Adipocyte (in vitro differentiated cells): ENCODE measurements at places on chromosomes 2 and 18.
A peak's percentile ranks its signal among the peaks of the same experiment; 100 is the strongest.

GRCh38 chr18:58965291-58966004 is 100.8 kb downstream of the ZNF532 start:
- DNase-seq: no peak

- DNase-seq: peak; percentile 32
Observed at GRCh38 chr2:152573168-152573567, 144.1 kb downstream of the PRPF40A start.

DNA sequence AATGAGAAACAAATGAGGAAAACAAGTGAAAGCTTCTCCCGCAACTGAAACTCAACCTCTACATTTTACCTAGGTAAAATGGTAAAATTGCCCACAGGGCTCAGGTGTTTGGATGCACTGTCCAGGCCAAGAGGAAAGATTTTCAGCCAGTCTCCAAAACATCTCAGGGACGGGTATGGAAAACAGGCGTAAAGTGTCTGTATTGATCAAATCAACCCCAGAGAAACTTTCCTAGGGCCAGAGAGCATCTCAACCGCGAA is 361 bp upstream of the HAT1 start:
- DNase-seq: no peak

GRCh38 chr2:239162141-239162821 is 238.5 kb downstream of the HDAC4 start:
- DNase-seq: no peak

DNA sequence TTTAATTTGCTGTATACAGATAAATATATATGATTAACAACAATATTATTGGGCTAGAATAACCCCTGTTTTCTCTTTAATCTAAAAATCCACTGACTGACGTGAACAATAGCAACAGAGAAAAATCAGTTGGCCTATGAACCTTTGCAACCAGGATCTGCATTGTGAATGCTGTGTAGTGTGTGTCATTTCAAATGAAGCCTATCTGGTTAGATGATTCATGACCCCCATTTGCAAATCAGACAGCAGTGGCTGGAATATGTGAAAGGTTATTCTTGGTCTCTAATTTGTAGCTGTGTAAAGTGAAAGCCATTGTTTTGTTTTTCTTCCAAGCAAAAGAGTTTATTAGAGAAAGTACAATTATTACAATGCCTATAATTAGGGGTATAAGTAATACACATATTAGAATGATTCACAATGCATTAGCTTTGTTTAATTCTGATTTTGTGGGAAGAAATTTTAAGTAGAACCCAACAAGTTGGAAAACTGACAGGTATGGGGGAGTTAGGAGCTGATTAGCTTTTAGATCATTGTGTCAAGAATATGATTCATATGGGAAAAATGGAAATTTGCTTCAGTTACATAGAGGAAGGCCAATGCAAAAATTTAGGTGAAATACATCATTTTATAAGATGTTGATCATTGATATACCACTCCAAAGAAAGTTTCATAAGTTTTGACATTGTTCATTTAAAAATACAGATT is 1362.2 kb upstream of the TMEFF2 start:
- DNase-seq: peak; percentile 9

GRCh38 chr2:230664128-230664527 is 48.5 kb upstream of the CAB39 start:
- DNase-seq: peak; percentile 30

DNA sequence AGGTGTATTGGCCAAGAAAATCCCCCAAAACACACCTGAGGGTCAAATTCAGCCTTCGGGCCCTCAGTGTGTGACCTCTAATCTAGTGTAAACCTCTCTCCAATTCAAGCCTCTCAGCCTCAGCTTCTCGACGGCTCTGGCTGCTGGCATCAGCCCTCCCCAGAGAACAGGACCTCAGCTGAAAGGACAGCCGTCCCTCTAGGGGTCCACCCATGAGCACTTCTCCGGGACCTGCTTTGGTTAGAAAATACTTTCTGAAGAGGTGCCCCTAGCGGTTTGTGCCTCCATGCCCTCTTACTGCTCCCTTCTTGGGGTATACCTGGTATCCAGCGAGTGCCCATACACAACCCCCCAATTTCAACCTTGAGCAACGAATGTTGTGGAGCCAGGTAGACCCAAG is 48.8 kb downstream of the INHBB start:
- no peak for DNase-seq
